ENCODE measurements at places on chromosomes 12 and 14.

DNA sequence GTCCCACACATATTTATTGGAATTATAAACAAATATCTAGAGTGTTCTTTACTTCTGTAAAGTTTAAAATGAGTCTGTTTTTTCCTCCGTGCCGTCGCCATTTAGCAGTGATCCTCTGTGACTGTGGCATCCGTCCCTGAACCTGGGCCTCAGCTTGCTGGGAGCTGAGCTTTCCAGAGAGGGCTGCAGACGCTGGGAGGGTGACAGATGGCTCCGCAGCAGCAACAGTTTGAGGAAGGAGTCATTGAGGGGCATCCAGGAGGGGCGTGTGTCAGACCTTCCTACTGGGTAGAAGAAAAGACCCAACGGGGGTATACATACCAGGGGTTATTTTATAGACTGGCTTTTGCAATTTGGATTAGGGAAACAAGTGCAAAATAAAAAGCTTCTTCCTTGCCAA lies 47.9 kb downstream of the NEUROD4 start:
- DNase-seq, result no peak

- DNase-seq, result no peak
These were observed 116.0 kb upstream of the PTPRR start for GRCh38 chr12:71036526-71036925.

DNA sequence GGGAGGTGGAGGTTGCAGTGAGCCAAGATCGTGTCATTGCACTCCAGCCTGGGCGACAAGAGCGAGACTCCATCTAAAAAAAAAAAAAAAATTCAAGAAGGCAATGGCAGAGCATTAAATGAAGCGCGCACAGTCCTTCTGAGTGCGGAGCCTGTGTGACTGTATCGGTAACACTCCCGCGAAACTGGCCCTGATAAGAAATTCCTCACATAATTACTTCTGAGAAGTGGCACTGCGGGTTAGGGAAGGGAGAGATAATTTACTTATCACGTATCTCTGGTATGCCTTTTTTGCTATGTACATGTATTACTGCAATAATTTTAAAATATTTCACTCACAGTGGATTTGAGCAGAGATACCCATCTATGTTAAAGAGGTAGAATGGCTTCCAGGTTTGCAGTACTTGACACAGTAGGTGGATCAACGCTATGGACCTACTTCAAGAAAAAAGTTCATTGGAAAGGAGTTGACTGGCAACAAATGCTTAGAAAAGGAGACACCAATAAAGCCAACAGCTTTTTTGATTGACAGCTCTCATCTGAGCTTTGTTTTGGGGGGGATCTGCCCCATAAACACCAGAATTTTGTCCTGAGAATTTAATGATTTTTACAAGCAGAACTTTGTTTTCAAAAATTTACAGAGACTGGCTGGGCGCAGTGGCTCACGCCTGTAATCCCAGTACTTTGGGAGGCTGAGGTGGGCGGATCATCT lies 29.2 kb upstream of the SPTLC2 start:
- DNase-seq, result no peak

GRCh38 chr12:6336889-6337853 lies 4.7 kb downstream of the TNFRSF1A start:
- DNase-seq, result no peak

- DNase-seq, result no peak
These were observed 42.9 kb upstream of the TESC start for GRCh38 chr12:117142094-117142493.

DNA sequence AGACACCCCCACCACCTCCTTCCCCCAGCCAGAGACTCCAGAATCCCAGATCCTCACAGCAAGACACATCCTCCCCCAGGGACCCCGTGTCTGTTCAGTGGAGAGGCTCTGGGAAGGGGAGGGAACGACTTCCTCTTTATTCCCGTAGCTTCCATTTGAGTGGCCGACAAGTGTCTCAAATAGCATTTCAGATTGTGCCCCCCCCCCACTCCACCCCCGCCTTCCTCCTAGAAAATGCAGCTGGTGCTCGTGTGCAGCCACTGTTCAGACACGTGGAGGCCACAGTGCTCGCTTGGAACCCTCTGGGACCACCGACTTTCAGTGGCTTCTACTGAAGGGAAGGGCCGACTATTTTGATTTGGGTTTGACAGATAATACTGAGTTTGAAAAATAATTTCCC lies 14.3 kb downstream of the PPP2R5C start:
- no peak for DNase-seq

DNA sequence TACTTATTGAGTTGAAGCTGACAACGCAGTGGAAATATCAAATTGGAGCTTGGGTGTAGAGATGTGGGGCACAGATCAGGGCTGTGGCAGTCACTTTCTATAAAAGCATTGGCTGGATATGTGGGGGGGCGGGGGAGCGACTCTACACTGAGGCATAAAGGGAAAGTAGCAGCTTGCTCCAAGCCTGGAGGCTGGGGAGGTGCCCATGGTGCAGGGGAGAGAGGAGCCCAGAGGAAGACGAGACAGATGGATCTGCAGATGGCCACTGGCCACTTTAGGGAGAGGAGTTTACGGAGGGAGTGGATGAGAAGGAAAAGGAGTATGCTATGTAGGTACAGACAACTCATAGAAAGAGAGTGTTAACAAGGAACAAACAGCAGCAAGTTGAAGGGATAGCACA lies 13.5 kb upstream of the NGB start:
- DNase-seq, result no peak

DNA sequence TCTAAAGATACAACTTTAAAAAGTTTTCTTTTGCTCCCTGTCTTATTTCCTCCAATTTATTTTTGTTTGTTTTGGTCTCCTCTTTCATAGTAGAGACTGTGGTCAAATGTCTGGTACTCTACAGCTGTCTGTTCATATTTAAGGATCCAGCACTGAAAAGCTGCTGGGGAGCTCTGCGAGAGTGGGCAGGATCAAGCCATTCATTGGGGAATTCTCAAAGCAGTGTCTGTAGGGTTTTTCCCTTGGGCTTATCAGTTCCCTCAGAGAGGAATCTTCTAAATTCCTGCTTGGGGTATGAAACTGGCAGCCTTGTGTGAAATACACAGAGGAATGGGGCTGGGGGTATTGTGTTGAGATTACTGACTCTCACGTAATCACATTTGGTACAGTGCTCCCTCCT lies 52.3 kb downstream of the FNTB start:
- no peak for DNase-seq

- DNase-seq, result no peak
These were observed 38.4 kb upstream of the OR4E1 start for GRCh38 chr14:21712036-21712435.

DNA sequence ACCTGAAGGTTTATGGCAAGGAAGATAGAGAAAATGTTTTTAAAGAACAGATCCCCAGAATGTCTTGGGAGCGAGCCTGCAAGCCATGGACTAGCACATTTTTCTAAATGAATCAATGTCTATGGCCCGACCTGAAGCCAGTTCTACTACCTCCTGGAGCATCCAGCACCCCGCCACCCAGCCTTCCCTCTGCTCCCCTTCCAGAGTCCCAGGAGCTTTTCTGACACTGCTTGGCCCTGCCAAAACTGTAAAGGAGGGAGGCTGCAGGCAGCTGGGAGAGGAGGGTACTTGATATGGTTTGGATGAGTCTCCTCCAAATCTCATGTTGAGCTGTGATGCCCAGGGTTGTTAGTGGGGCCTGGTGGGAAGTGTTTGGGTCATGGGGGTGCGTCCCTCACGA lies 95.5 kb upstream of the FZD10 start:
- DNase-seq, result no peak

- DNase-seq, result no peak
These were observed 11.7 kb upstream of the RAD51AP1 start for GRCh38 chr12:4526923-4527546.

All from activated CD4-positive, CD25-positive, alpha-beta regulatory T cell treated with anti-CD3 and anti-CD28 coated beads, Interleukin-2, amount 50 U/mL, for 16 hours (primary cell).